Renal cortex interstitium (tissue), 15 donors: ENCODE measurements at places on chromosomes 1 and 21. TPM values are rescaled to one million over a fixed set of nuclear protein-coding genes. Genes with fewer than 3 reads are reported as not detected.

Gene SLC16A1
- 72.7 TPM for polyA plus RNA-seq

Gene SERINC2
- polyA plus RNA-seq, result 34.8 TPM

Gene OR2AK2
- not detected for polyA plus RNA-seq

Gene CFAP298
- polyA plus RNA-seq, result 75.3 TPM

Gene MASP2
- polyA plus RNA-seq, result 4.6 TPM

Gene CNKSR1
- 14.5 TPM for polyA plus RNA-seq

Gene ELF3
- 84.8 TPM for polyA plus RNA-seq

Gene SPRR2F
- not detected for polyA plus RNA-seq

Gene TRIM67
- polyA plus RNA-seq, result 0.08 TPM

Gene SWT1
- 8.5 TPM for polyA plus RNA-seq

Gene KPRP
- not detected for polyA plus RNA-seq

Gene NBPF4
- not detected for polyA plus RNA-seq

Gene BLACAT1
- 3.5 TPM for polyA plus RNA-seq

Gene EDN2
- 3.2 TPM for polyA plus RNA-seq

Gene TINAGL1
- 34.9 TPM for polyA plus RNA-seq

Gene MSTO1
- 58.7 TPM for polyA plus RNA-seq

Gene NTMT2
- not detected for polyA plus RNA-seq

Gene USH2A
- polyA plus RNA-seq, result 0.22 TPM

Gene ATG4C
- polyA plus RNA-seq, result 20.4 TPM

Gene RAP1A
- polyA plus RNA-seq, result 85.8 TPM

Gene CD1D
- polyA plus RNA-seq, result 7.2 TPM

Gene LCE5A
- not detected for polyA plus RNA-seq

Gene TTC39A
- 6.4 TPM for polyA plus RNA-seq

Gene EXO1
- 15.6 TPM for polyA plus RNA-seq

Gene ZFP69
- 6.5 TPM for polyA plus RNA-seq

Gene ANXA9
- polyA plus RNA-seq, result 18.9 TPM

Gene BRINP3
- 3.4 TPM for polyA plus RNA-seq

Gene GBP2
- 2.8 TPM for polyA plus RNA-seq

Gene UBE2U
- 0.42 TPM for polyA plus RNA-seq

Gene SLC9C2
- 0.34 TPM for polyA plus RNA-seq

Gene APOBEC4
- not detected for polyA plus RNA-seq

Gene ACTN2
- 0.92 TPM for polyA plus RNA-seq

Gene OR6N1
- polyA plus RNA-seq, result not detected

Gene IQGAP3
- 15.5 TPM for polyA plus RNA-seq

Gene MYOM3
- 29.9 TPM for polyA plus RNA-seq

Gene OR2L5
- not detected for polyA plus RNA-seq

Gene GRIK3
- polyA plus RNA-seq, result 3.3 TPM

Gene ETV3L
- polyA plus RNA-seq, result not detected

Gene COL24A1
- 2.2 TPM for polyA plus RNA-seq

Gene CASQ1
- polyA plus RNA-seq, result 0.20 TPM

Gene BATF3
- 1.3 TPM for polyA plus RNA-seq

Gene ALX3
- not detected for polyA plus RNA-seq

Gene BRDT
- not detected for polyA plus RNA-seq

Gene GPA33
- 1.1 TPM for polyA plus RNA-seq

Gene LCE3E
- polyA plus RNA-seq, result not detected

Gene LIN28A
- polyA plus RNA-seq, result 0.18 TPM

Gene HTR6
- 2.0 TPM for polyA plus RNA-seq

Gene RUNX3
- polyA plus RNA-seq, result 0.45 TPM
